ENCODE measurements at places on chromosomes 5 and 9.

- no peak for DNase-seq
These were observed 57.2 kb downstream of the EXD3 start for GRCh38 chr9:137365552-137366444.

DNA sequence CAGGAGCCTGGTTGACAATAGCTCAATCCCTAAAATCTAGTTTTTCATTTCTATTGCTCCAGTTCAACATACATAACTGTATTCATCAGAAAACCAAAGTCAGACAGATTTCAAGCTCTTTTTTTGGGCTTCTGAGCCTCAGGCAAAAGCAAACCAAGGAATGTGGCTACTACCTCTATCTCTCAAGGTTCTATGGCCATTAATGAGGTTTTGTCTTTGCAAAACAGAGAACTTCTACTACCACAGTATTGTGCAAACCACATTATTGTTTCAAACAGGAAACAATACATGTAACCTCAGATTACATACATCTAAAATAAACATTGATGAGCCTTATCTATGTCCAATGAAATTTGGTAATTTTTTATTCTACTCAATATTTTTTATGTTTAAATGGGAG is 35.5 kb upstream of the FTMT start:
- DNase-seq, result no peak

- no peak for DNase-seq
These were observed 580.2 kb downstream of the EFNA5 start for GRCh38 chr5:107090506-107090905.

DNA sequence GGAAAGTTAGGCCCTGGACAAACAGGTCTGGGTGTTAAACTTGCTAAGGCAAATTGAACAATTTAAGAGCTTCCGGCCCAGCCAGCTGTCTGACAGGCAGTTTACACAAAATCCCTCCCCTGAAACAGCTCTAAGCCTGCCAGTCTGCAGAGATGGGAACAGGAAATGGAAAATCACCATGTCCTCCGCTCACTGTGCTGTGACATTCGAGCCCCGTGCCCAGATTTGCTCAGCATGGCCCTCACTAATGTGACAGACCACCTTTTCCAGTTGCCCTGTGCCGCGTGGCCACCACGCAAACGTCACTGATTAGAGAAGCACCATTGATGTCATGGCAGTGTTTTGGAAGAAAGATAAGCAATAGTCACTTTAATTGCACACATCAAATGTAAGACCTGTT is 41.0 kb downstream of the CCNJL start:
- DNase-seq, result peak; percentile 14

GRCh38 chr5:53411388-53411787 is 69.0 kb upstream of the FST start:
- no peak for DNase-seq

DNA sequence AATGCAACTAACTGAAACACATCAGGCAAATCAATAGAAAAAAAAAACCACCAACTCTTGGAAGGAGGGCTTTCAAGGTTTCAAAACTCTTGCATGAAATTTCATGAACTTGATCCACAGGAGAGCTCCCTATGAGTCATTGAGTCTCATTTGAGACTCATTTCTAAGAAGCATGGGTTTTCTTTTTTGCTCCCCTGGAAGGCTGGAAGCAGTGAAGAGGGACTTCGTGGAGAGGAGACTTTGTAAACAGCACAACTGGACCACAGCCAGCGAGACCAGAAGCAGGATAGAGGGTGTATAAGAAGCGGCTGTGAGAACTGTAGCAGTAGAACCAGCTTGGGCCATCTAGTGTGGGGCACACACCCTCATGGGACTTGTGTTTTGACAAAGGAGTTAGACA is 41.2 kb upstream of the RAPGEF1 start:
- DNase-seq, result no peak

- no peak for DNase-seq
These were observed 8.3 kb downstream of the PTBP3 start for GRCh38 chr9:112325127-112325526.

- no peak for DNase-seq
These were observed 154.5 kb upstream of the APC start for GRCh38 chr5:112583166-112583565.

DNA sequence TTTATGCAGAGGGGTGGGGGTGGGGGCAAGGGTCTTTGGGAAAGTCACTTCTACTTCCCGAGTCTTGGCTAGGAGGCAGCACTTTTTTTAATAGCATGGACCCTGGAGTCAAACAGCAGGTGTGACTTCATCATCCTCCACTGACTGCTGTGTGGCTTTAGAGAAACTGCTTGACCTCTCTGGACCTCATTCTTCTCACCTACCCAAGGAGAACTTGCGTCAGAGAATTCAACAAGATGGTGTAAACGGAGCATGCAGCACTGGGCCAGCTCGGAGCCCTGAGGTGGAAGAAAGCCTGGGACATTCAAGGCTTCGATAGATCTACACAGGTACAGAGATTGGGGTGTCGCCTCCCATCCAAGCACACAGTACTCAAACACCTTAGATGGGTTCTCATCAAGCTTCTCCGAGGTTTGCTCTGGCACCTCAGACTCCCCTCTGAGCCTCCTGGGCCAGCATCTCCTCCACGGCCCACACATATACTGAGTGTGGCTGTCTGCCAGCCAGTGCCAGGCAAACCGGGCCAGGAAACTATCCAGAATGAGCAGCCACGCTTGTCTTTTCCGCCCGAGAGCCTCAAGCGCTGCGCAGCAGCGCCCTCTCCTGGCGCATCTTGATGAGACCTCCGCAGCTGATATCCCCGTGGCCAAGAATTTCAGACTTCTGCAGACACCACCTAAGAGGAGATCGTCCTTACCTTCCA is 4.6 kb upstream of the SLC25A48 start:
- DNase-seq, result peak; percentile 47

GRCh38 chr9:92186631-92187030 is 71.4 kb upstream of the SPTLC1 start:
- no peak for DNase-seq

GRCh38 chr9:88682431-88682831 is 147.5 kb downstream of the NXNL2 start:
- no peak for DNase-seq

DNA sequence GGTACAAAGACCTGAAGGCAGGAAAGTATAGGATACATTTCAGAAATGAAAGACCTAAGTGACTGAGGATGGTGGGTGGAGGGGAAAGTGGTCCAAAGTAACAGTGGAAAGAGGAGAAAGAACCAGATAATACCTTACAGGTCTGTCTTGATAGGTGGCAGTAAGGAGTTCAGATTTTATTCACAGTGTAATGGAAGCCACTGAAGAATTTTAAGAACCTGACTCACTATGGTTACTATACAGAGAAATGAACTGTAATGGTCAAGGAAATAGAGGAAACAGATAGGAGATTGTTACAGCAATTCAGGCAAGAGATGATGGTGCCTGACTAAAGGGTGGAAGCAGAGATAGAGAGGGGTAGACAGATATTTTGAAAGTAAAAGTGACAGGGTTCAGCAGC is 46.5 kb downstream of the EPB41L4A start:
- no peak for DNase-seq

GRCh38 chr5:78612227-78613150 is 36.1 kb downstream of the LHFPL2 start:
- no peak for DNase-seq

- peak; percentile 58 for DNase-seq
These were observed 857 bp downstream of the ADAM19 start for GRCh38 chr5:157574456-157575380.

- no peak for DNase-seq
These were observed 30.1 kb downstream of the KIAA1958 start for GRCh38 chr9:112516769-112517168.

DNA sequence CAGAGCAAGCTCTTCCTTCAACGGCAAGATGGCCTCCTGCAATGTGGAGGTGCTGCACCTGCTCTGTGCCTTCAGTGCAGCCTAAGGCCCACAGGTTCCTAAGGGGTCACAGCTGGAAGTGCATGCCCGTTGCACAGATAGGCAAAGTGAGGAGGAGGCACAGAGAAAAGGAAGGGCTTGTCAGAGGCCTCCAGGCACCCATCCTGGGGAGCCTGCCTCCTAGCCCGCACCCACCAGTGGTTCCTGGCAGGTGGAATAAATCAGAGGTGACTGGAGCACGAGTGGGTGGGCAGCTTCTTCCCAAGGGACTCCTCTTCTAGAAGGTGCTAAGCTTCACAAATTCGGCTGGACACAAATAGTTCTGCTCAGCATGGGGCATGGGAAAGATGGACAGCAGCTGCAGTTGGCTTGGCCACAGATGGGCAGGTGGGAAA is 52.8 kb upstream of the STXBP1 start:
- no peak for DNase-seq

GRCh38 chr5:166977911-166978422 is 1313.5 kb upstream of the WWC1 start:
- no peak for DNase-seq

DNA sequence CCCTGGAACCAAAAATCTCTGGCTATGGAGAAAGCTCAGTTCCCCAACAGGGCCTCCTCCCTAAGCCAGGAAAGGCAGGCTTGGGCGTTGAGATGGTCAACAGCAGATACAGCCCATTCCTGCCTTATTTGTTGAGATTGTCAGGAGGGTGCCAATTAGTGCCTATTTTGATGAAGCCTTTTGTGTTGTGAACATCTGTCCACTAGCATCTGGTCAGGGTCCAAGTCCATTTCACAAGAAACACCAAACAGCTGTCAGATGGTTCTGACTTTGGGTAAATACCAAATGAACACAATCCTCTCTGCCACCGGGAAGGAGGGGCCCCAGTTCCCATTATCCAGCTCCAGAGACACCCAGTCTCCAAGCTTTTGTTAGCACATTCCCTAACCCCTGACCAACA is 19.9 kb downstream of the SEMA6A start:
- DNase-seq, result no peak

- DNase-seq, result peak; percentile 64
These were observed 8.1 kb upstream of the IL17B start for GRCh38 chr5:149387081-149387631.

- DNase-seq, result no peak
These were observed 174.8 kb downstream of the OLFM1 start for GRCh38 chr9:135262248-135262647.

GRCh38 chr9:75001719-75002421 is 26.2 kb downstream of the CARNMT1 start:
- peak; percentile 78 for DNase-seq

- DNase-seq, result no peak
These were observed 156.1 kb upstream of the SPEF2 start for GRCh38 chr5:35461530-35461929.

DNA sequence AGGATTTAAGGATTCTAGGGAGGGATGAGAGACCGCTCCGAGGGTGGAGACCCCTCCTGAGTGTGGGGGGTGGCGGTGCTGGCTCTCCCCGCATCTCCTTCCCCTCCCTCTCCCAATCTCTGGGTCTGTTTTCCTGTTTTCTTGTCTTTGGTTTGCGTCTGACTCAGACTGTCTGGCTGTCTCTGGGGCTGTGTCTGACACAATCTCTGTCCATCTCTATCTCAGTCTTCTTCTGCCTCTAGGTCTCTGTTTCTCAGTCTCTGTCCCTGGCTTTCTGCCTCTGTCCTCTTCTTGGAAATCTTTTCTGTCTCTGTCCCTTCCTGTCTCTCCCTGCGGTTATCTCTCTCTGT is 196 bp upstream of the GRM6 start:
- no peak for DNase-seq

DNA sequence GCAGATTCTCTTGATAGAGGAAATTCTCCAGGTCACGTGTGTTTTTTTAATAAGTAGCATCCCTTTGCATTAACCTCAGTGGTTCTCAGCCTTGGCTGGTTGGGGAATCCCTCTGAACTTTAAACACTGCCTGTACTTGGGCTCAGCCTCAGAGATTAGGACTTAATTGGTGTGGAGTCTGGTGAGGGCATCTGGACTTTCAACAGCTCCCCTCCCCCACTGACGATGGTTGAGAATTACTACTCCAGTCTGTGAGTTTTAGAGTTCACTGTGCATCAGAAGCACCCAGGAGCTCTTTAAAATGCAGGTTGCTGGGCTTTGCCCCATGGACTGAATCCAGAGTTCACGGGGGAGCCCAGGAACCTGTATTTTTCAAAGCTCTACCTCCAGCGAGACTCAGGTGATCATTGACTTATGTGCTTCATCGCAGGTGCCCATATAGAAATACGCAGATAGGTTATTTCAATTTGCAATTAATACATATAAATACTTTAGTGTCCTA is 71.4 kb downstream of the DAPK1 start:
- DNase-seq, result no peak

- peak; percentile 81 for DNase-seq
These were observed 27.6 kb downstream of the COL15A1 start for GRCh38 chr9:98971168-98971914.

GRCh38 chr5:64158827-64159226 is 6.8 kb upstream of the RNF180 start:
- peak; percentile 3 for DNase-seq

- DNase-seq, result peak; percentile 88
These were observed 168.1 kb downstream of the NR3C1 start for GRCh38 chr5:143235423-143235822.

GRCh38 chr9:32837551-32838058 is 54.3 kb downstream of the TMEM215 start:
- no peak for DNase-seq

GRCh38 chr9:70601000-70601951 is 186.8 kb upstream of the KLF9 start:
- peak; percentile 98 for DNase-seq

DNA sequence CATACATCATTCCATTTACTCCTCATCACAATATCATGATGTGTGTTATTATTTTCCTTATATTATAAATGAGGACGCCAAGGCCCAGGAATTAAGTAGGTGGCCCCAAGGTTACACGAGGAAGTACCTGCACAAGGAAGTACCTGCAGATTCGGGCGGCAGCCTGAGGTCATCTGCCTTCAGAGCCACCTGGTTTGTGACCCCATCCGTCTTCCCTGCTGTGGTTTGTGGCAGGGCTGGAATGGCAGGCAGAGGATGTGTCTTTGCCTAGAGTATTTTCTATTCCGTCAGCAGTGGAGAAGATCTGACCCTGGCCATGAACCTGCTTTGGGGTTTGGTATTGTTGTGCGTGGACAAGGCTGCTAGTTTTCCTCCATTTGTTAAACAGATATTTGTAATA is 59.7 kb downstream of the PDZD2 start:
- DNase-seq, result no peak

- DNase-seq, result peak; percentile 66
These were observed 2.2 kb downstream of the ZCCHC9 start for GRCh38 chr5:81303563-81303962.

- DNase-seq, result no peak
These were observed 156.4 kb downstream of the CWC27 start for GRCh38 chr5:64925123-64925522.

DNA sequence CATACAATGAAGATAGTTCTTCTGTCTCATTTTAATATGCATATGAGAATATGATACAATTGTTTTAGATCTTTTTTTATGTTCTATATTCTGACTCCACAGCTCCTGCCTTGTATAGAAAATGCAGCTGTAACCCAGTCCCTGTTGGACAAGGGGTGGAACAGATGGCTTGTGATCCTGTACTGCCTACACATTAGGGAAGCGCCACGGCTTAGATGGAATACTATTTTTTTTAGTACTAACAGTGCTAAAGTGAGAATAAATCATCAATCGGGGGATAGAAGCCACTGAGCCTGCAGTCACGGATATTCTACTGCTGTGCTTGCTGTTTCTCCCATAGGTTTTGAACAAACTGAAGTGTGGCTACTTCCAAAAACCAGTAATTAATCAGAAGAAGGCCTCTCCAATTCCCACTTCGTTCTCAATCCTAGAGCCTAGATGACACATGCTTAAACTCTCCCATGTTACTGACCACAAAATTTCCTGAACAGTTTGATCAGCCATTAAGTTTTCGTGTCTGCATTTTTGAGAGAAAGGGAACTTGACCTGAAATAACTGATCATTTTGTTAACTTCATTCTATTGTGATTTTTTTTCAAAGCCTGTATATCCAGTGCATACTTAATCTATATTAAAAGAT is 150.3 kb downstream of the CDH18 start:
- DNase-seq, result peak; percentile 73

GRCh38 chr9:132066511-132066910 is 13.2 kb downstream of the MED27 start:
- DNase-seq, result no peak

All from fibroblast of skin of right quadriceps (primary cell).